ENCODE measurements at places on chromosomes 3 and 15. TPM values are rescaled to one million over a fixed set of nuclear protein-coding genes. Genes with fewer than 3 reads are reported as not detected.

DNA sequence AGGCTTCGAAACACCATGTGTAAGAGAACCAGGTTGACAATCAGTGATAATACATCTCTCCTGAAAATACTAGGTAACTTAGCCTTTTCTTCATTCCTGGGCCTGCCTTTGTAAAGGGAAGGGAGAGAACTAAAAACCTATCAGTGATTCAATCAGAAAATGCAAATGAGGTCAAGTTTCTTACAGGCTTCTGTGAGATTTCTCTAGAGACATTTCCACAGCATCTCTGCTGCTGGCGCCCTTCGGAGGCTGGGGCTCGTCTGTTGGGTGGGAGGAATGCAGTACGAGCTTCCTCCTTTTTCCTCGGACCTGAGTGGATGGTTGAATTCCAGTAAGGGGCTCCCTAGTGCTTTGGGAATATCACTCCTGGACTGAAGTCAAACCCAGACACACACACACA is 340.4 kb upstream of the ICE2 start:
- H3K36me3 ChIP-seq: no peaks in the 10 kb centered on the region
- H3K4me3 ChIP-seq: no peak overlapping the region
- H3K4me1 ChIP-seq: peaks cover 2% of the 10 kb centered on the region
- no peak for DNase-seq
- peaks cover 3% of the 10 kb centered on the region for H3K27me3 ChIP-seq

- no peaks in the 10 kb centered on the region for H3K4me1 ChIP-seq
- no peaks in the 10 kb centered on the region for H3K36me3 ChIP-seq
- H3K27ac ChIP-seq: no peak overlapping the region
- no peaks in the 10 kb centered on the region for H3K27me3 ChIP-seq
- no peak overlapping the region for H3K4me3 ChIP-seq
- no peak for DNase-seq
Measured at GRCh38 chr3:77868725-77869124, 828.8 kb downstream of the ROBO2 start.

GRCh38 chr15:99073008-99073717 is 31.7 kb upstream of the SYNM start:
- no peak for DNase-seq
- H3K27ac ChIP-seq: no peak overlapping the region
- H3K4me1 ChIP-seq: peaks cover 2% of the 10 kb centered on the region
- H3K4me3 ChIP-seq: no peak overlapping the region

Gene MEX3B
- 0.75 TPM for total RNA-seq

DNA sequence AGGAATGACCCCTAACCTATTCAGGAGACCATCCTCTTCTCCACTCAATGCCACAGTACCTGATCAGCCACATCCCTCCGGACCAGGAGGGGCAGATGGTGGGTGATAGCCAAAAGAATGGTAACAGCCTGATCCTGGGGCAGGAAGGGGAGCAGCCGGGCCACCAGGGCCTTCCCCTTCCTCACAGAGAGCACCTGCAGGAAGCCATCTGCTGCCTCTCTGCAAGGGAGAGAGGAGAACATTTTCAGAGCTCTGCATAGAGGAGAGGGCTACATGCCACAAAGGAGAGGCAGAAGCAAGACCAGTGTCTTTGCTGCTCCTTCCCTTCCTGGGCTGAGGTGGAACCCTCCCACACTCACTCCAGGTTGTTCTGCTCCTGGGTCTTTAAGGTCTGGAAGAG is 5.5 kb upstream of the SPG11 start:
- peak overlapping the region; percentile 67 for H3K27ac ChIP-seq
- H3K27me3 ChIP-seq: no peaks in the 10 kb centered on the region
- no peak overlapping the region for H3K4me3 ChIP-seq
- DNase-seq: no peak
- peaks cover 58% of the 10 kb centered on the region for H3K4me1 ChIP-seq
- H3K36me3 ChIP-seq: peaks cover 6% of the 10 kb centered on the region

DNA sequence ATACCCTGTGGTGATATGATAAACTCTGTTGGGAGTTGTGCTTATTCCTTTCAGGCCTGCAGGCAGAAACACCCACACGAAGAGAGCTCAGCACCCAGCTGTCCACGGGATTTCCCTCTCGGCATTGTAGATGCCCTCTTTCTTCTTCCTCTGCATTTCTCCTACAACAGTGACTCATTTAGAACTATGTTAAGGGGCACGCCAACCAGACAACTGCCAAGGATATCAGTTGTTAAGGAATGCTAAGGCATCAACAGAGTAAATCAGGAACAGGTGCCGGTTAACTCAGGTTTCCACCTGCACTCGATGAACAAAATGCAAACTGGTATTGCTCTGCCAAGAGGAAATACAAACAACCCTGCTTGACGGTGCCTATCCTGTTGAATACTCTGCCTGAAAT is 270.0 kb upstream of the PEX5L start:
- H3K36me3 ChIP-seq: no peaks in the 10 kb centered on the region
- DNase-seq: no peak
- H3K27ac ChIP-seq: no peak overlapping the region
- no peak overlapping the region for H3K4me3 ChIP-seq

Gene LEKR1
- total RNA-seq: 1.3 TPM

DNA sequence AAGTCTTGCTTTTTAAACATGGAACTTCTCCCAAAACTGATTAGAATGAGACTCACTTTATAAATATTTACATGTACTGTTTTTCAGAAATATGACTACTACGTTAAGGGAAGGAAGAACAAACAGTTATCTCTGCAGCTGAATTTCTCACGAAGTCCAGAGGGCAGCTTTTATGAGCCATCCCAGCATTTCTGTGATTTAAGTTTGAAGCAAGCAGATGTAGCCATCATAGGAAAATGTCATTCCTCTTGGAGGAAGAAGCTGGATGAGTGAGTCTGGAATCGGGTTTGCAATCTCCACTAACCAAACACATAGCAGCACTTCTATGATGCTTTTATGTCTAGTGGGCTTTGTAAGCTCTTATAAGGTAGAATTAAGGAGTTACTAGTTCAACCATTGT is 53.7 kb downstream of the SCN11A start:
- no peaks in the 10 kb centered on the region for H3K4me1 ChIP-seq
- H3K27me3 ChIP-seq: peaks cover 9% of the 10 kb centered on the region
- H3K27ac ChIP-seq: no peak overlapping the region

GRCh38 chr3:158753854-158754253 is 21.6 kb upstream of the RARRES1 start:
- no peak overlapping the region for H3K27ac ChIP-seq
- H3K4me3 ChIP-seq: no peak overlapping the region
- DNase-seq: no peak
- H3K27me3 ChIP-seq: no peaks in the 10 kb centered on the region

Gene GPR15
- total RNA-seq: 44.1 TPM

Gene UBP1
- 66.8 TPM for total RNA-seq

Gene PLSCR2
- total RNA-seq: not detected

- no peak overlapping the region for H3K4me3 ChIP-seq
- no peak for DNase-seq
- no peaks in the 10 kb centered on the region for H3K4me1 ChIP-seq
- no peak overlapping the region for H3K27ac ChIP-seq
- no peaks in the 10 kb centered on the region for H3K36me3 ChIP-seq
- H3K27me3 ChIP-seq: peaks cover 14% of the 10 kb centered on the region
Measured at GRCh38 chr15:95653361-95653805, 677.1 kb upstream of the NR2F2 start.

Gene INKA1
- 2.3 TPM for total RNA-seq

Gene MME
- 0.17 TPM for total RNA-seq

DNA sequence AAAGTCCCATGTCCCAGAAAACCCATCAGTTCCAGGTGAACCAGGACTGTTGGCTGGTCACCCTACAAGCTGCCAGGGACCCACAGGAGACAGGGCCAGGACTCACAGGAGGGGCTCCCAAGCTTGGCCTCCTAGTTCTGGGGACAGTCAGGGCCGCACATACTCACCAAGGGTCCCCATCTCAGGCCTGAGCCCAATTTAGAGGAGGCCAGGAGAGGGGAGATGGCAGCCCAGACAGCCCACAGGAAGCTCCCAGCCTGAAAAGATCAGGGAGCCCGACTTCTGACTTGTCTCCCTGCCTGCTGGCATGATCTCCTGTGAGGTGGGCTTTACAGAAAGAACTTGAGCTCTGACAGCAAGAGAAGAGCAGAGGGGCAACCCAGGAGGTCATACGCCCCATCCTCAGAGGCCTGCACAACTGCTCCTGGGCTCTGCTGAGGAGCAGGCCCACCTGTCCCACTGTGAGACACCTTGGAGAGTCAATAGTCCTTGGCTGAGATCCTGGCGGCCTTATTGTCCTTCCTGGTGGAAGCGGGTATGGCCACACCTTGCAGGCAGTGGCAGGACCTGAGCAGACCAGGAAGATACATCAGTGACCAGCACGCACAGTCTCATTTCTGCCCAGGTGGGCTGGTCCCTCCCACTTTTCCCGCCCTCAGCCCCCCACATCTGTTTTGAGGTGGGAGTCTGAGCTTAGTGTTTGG is 2.5 kb upstream of the ISLR start:
- peak; percentile 15 for DNase-seq
- H3K27ac ChIP-seq: no peak overlapping the region
- no peaks in the 10 kb centered on the region for H3K4me1 ChIP-seq
- no peak overlapping the region for H3K4me3 ChIP-seq
- H3K36me3 ChIP-seq: no peaks in the 10 kb centered on the region

Gene ADGRG7
- not detected for total RNA-seq

Gene RAD51
- total RNA-seq: 52.4 TPM

DNA sequence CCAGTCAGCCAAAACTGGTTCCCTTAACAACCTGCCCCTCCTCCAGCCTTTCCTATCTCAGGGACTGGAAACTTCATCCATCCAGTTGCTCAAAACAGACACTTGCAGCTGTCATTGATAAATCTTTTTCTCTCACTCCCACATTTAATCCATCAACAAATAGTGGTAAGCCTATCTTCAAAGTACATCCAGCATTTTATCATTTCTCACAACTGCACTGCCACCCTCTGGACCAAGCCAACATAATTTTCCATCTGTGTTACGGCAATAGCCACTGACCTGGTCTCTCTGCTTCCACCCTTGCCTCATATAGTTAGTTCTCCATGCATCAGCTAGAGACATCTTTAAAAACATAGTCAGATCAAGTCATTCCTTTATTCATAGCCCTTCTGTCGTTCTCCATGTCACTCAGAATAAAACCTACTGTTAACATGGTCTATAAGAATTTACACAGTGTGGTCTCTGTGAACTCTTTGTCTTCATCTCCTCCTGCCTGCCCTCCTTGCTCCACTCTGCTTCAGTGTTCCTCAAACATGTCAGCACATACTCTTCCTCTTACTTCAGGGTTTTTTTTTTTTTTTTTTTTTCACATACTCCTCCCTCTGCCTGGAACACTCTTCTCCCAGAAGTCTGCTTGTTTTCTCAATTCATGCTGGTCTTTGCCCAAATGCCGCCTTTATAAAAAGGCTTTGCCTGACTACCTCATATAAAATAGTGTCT is 102.5 kb upstream of the COL6A5 start:
- DNase-seq: no peak
- H3K36me3 ChIP-seq: no peaks in the 10 kb centered on the region
- H3K4me1 ChIP-seq: no peaks in the 10 kb centered on the region
- peaks cover 5% of the 10 kb centered on the region for H3K27me3 ChIP-seq

Gene GOLGA8S
- 1.3 TPM for total RNA-seq

Gene MASP1
- total RNA-seq: not detected

- H3K27ac ChIP-seq: no peak overlapping the region
- H3K27me3 ChIP-seq: peaks cover 2% of the 10 kb centered on the region
- DNase-seq: no peak
Measured at GRCh38 chr3:98002717-98003116, 30.5 kb upstream of the RIOX2 start.

DNA sequence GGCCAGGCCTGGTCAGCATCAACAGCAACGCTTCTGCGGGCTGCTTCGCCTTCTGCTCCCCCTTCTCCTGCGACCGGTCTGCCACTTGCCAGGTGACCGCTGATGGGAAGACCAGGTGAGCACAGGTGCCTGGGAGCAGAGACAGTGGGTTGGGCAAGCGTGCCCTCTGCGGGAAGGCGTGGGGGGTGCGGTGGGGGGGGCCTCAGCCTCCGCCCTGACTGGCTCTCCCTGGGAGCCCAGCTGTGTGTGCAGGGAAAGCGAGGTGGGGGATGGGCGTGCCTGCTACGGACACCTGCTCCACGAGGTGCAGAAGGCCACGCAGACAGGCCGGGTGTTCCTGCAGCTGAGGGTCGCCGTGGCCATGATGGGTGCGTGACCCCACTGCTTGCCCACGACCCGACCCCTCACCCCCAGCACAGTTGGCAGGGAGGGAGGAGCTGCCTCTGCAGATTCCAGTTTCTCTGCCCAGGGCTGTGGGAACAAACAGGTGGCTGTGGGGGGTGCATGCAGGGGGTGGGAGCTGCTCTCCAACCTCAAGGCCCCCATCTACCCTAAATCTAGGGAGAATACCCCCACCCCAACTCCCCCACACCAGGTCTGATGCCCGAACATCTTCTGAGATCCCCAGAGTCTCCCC is 8.8 kb downstream of the STAB1 start:
- H3K36me3 ChIP-seq: no peaks in the 10 kb centered on the region
- H3K4me1 ChIP-seq: no peaks in the 10 kb centered on the region
- H3K4me3 ChIP-seq: no peak overlapping the region
- H3K27me3 ChIP-seq: no peaks in the 10 kb centered on the region

- peak overlapping the region; percentile 78 for H3K4me3 ChIP-seq
- peaks cover 30% of the 10 kb centered on the region for H3K27me3 ChIP-seq
- H3K36me3 ChIP-seq: peaks cover 5% of the 10 kb centered on the region
- peaks cover 33% of the 10 kb centered on the region for H3K4me1 ChIP-seq
Measured at GRCh38 chr15:48962662-48963523, 826 bp downstream of the SHC4 start.

DNA sequence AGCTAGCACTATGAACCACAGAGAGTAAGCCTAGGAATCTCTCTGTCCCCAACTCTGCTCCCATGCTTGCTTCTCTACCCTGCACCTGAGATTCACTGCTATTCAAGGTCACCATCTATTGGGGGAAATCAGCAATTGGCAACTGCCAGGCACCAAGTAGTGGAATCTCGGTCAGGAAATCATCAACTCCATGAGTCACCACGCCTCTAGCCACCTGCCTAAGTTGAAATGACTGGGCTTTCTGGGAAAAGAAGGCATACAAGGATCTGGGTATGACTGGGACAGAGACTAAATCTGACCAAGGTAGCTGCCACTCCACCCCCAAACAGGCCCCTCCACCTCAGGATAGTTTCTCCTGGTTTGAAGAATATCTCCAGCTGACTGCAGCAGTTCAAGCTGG is 464.1 kb upstream of the CBLB start:
- no peak overlapping the region for H3K4me3 ChIP-seq
- no peaks in the 10 kb centered on the region for H3K27me3 ChIP-seq
- H3K4me1 ChIP-seq: peaks cover 35% of the 10 kb centered on the region
- H3K27ac ChIP-seq: no peak overlapping the region
